Hematopoietic multipotent progenitor cell treated with erythropoietin and hydrocortisone succinate and interleukin-3 and kit ligand, for 8 days (in vitro differentiated cells): ENCODE measurements at places on chromosomes 2 and 18.

- DNase-seq = no peak
Observed at GRCh38 chr2:100880730-100881129, 60.8 kb downstream of the NPAS2 start.

DNA sequence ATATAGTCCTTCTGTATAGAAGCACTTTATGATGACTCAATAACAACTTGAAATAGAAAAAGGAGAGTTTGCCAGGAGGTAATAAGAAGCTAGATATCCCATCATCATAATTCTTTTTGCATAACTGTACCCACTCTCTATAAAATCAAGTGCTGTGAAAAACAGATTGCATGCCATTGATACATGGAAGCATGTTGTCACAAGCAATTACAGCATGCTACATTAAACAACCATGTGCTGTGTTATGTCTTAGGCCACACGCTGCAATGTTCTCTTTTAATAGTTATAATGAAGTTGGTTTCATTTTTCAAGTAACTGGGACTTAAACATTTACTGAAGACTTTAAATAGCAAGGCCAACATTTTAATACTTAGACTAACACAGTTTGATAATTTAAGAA is 264.2 kb downstream of the RPRM start:
- no peak for DNase-seq

DNA sequence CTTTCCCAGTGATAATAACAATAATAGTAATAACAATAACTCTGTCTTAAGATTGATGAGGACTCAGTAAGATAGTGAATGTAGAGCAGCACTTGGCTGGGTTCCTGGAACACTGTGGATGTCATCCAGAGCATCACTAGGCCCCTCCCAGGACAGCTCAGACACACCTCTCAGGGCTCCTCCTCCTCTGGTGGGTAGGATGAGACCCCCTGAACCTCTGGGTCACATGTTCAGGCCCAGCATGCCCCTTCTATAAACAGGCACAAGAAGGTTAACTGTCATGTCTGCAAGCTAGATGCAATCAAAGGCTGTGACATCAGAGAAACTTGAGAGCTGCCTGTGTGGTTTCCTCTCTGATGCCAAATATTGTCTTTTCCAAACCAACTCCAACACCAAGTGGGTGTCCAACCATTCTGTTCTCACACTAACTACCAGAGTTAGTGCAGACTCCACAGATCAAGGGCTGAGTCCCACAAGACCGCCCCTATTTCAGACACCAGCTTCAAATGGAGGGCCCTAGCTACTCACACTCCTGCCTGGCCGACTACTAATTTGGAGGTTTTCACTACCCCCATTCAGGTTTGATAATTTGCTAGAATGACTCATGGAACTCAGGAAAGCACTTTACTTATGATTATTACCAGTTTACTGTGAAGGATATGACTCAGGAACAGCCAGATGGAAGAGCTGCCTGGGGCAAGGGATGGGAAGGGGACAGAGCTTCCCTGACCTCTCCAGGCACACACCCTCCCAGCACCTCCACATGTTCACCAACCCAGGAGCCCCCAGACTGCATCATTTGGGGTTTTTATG is 46.4 kb upstream of the BZW1 start:
- no peak for DNase-seq

GRCh38 chr2:42792087-42792582 is 248 bp downstream of the HAAO start:
- no peak for DNase-seq
